ENCODE measurements at places on chromosomes 2 and 18. TPM values are rescaled to one million over a fixed set of nuclear protein-coding genes. Genes with fewer than 3 reads are reported as not detected.

FIGN gene
- total RNA-seq: 1.4 TPM

BOLL gene
- total RNA-seq: not detected

MAP3K19 gene
- not detected for total RNA-seq

HRH4 gene
- 0.12 TPM for total RNA-seq

CHST10 gene
- total RNA-seq: 11.0 TPM

KCNG2 gene
- not detected for total RNA-seq

MTCL1 gene
- 18.8 TPM for total RNA-seq

ASIC4 gene
- 0.25 TPM for total RNA-seq

CHST9 gene
- not detected for total RNA-seq

SLC14A1 gene
- 13.3 TPM for total RNA-seq

ITGAV gene
- 115 TPM for total RNA-seq

TCF23 gene
- total RNA-seq: not detected

CD226 gene
- 0.50 TPM for total RNA-seq

BOD1L2 gene
- total RNA-seq: not detected

C1GALT1C1L gene
- 0.50 TPM for total RNA-seq

HOXD11 gene
- 3.0 TPM for total RNA-seq

RNF125 gene
- 0.50 TPM for total RNA-seq

AP1S3 gene
- total RNA-seq: 10.2 TPM

CELF4 gene
- not detected for total RNA-seq

UGT1A10 gene
- total RNA-seq: not detected

RRM2 gene
- total RNA-seq: 76.0 TPM

FOXI3 gene
- not detected for total RNA-seq

SERPINB10 gene
- 1.00 TPM for total RNA-seq

CGREF1 gene
- 6.2 TPM for total RNA-seq

ABCG5 gene
- total RNA-seq: not detected

APLF gene
- 4.2 TPM for total RNA-seq

STARD6 gene
- not detected for total RNA-seq

FOXD4L1 gene
- 0.12 TPM for total RNA-seq

EGR4 gene
- not detected for total RNA-seq

COL4A4 gene
- total RNA-seq: 2.7 TPM

CYP27C1 gene
- total RNA-seq: not detected

CCDC85A gene
- total RNA-seq: 4.6 TPM

LDLRAD4 gene
- 0.22 TPM for total RNA-seq

LHCGR gene
- total RNA-seq: not detected

FKBP1B gene
- total RNA-seq: 10.9 TPM

MOCOS gene
- total RNA-seq: 2.2 TPM

SLC40A1 gene
- total RNA-seq: 9.5 TPM

SLC11A1 gene
- total RNA-seq: 0.25 TPM

KLF7 gene
- 22.9 TPM for total RNA-seq

CXCR1 gene
- total RNA-seq: not detected

CIDEA gene
- 12.1 TPM for total RNA-seq

DCDC2C gene
- total RNA-seq: not detected

AKAIN1 gene
- total RNA-seq: not detected

All from uterine smooth muscle cell (primary cell).